ENCODE measurements at places on chromosomes 4 and X. TPM values are rescaled to one million over a fixed set of nuclear protein-coding genes. Genes with fewer than 3 reads are reported as not detected.

DNA sequence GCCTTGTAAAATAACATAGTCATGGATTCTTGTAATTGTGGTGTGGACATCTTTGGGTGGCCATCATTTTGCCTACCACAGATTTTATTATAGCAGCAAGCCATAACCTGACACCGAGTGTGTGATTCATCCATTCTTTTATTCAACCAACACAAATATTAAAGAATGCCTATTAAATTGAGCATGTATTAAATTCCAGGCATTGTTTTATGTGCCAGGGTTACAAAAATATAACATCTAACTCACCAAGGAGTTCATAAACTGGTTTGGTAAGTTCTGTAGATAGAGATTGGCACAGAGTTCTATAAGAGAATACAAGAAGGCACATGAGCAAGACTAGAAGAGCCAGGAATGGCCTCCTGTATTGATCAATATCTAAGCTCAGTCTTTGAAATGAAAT lies 18.0 kb downstream of the NBDY start:
- DNase-seq, result no peak

The BEND2 gene
- not detected for total RNA-seq

The EXOC1L gene
- not detected for total RNA-seq

- DNase-seq, result no peak
These were observed 19.7 kb upstream of the SCRG1 start for GRCh38 chr4:173418639-173419038.

- peak; percentile 72 for DNase-seq
These were observed 1.4 kb upstream of the ARHGAP6 start for GRCh38 chrX:11666952-11667685.

- peak; percentile 37 for DNase-seq
These were observed 1555.5 kb upstream of the IGFBP7 start for GRCh38 chr4:58665649-58666048.

The IL1RAPL1 gene
- 0.29 TPM for total RNA-seq

The MID2 gene
- 23.6 TPM for total RNA-seq

DNA sequence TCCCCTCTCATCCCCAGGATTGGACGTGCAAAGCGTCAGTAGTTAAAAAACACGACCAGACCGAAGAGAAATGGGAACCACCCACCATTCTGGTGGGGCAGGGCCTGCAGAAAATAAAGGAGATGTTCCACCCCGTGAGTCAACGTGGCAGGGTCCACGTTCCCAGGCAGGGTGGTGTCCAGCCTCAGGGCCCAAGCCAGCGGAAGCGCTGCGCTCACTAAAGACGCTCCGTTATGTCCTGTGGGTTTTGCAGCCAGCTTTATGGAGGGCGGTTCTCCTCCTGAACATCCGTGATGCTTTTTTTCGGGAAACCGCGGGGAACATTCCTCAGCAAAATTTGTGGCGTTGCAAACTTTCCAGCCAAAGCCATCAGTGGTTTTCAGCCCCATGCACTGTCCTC lies 93.4 kb upstream of the SHOX start:
- no peak for DNase-seq

GRCh38 chrX:142994988-142995387 lies 30.7 kb upstream of the SPANXN4 start:
- no peak for DNase-seq

DNA sequence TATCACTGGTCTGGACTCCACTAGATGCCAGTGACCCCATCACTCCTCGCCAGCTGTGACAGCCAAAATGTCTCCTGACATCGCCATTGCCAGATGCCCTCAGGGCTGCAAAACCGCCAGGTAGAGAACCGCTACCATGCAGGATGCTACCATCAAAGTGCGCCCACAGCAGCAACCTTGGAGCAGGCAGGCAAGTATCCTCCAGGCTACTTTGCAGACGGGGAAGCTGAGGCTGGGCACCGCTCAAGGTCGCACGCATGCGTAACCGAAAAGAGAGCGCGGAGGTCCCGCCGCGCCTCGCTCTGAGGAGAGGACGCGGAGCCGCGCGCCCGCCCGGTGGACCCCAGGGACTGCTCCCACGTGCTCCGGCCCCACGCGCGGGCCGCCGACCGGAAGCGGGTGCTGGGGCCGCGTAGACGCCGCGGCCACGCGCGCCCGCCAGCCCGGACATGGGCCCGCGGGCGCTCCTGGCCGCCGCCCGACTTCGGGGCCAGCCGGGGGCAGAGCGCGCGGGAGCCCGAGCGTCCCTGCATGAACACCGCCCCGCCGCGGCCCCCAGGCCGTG lies at the start of gene STS:
Gene STS (plus strand): TSS at position 300 of the 565 bp plus-strand sequence. CDS start 105,488 bp downstream, outside the sequence.
- DNase-seq, result peak; percentile 86

The DMRTC1 gene
- not detected for total RNA-seq

GRCh38 chrX:118595501-118596042 lies 100.0 kb downstream of the DOCK11 start:
- DNase-seq, result no peak

The BANK1 gene
- total RNA-seq, result 1.8 TPM

- no peak for DNase-seq
These were observed 19.2 kb downstream of the TRIM2 start for GRCh38 chr4:153223427-153223801.

The SPOCK3 gene
- total RNA-seq, result not detected

- peak; percentile 38 for DNase-seq
These were observed 67.0 kb downstream of the NYX start for GRCh38 chrX:41514179-41514578.

The FAM47A gene
- total RNA-seq, result not detected

DNA sequence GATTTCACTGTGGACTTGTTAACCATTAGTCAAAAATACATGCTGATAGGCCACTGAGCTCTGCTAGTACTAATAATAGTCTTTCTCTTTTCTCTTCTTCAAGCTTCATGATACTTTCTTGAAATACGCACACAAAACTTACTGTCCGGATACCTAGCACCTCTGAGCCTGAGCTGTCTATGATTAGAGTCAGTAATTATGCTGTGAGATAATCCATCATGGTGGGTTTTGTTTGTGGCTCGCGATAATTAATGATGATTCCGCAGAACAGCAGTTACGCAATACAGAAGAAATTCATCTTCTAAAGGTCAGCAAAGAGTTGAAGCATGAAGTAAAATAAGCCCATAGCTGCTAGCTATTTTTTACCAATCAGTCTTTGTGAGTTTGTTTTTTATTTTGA lies 511.5 kb upstream of the GALNT7 start:
- DNase-seq, result no peak

- peak; percentile 72 for DNase-seq
These were observed 81.5 kb upstream of the EGFL6 start for GRCh38 chrX:13487731-13488505.

GRCh38 chrX:64204701-64205440 lies 637 bp downstream of the AMER1 start:
- DNase-seq, result peak; percentile 81

The GPAT3 gene
- total RNA-seq, result 0.36 TPM

The CXorf49 gene
- not detected for total RNA-seq

DNA sequence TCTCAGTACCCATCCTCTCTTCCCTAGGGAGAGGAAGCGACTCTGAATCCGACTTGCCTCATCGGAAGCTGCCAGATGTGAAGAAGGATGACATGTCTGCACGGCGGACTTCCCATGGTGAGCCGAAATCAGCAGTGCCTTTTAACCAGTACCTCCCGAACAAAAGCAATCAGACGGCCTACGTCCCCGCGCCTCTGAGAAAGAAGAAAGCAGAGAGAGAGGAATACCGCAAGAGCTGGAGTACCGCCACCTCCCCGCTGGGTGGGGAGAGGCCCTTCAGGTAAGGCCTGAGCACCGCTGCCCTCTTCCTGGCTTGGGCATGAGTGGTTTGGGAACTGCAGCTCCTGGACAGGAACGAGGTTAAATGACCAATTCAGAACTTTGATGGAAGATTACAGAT lies 81.2 kb downstream of the LIMCH1 start:
- no peak for DNase-seq

DNA sequence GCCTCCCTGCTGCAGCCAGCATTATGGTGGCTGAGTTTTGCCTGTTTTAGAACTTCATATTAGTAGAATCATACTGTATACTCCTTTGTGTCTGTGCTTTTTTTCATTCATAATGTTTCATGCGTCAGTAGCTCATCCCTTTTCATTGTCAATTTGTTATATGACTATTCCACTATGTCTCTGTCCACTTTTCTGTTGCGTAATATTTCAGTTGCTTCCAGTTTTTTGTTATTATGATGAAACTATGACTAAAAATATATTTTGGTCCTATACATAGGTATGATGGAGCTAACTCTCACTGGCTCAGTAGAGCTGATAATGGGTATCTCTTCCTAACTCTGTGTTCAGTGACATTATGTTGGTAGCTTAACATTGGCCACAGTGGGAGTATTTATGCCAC lies 48.3 kb downstream of the DMP1 start:
- no peak for DNase-seq

The PAK3 gene
- total RNA-seq, result 1.4 TPM

The PHKA1 gene
- total RNA-seq, result 4.7 TPM

Measured in osteoblast (primary cell).